Glomerular endothelial cell (primary cell): ENCODE measurements at places on chromosomes 7 and 10.

GRCh38 chr7:9091282-9091681 is 657.9 kb downstream of the NXPH1 start:
- DNase-seq, result no peak

- no peak for DNase-seq
These were observed 52.8 kb downstream of the CHST15 start for GRCh38 chr10:124040451-124041188.

DNA sequence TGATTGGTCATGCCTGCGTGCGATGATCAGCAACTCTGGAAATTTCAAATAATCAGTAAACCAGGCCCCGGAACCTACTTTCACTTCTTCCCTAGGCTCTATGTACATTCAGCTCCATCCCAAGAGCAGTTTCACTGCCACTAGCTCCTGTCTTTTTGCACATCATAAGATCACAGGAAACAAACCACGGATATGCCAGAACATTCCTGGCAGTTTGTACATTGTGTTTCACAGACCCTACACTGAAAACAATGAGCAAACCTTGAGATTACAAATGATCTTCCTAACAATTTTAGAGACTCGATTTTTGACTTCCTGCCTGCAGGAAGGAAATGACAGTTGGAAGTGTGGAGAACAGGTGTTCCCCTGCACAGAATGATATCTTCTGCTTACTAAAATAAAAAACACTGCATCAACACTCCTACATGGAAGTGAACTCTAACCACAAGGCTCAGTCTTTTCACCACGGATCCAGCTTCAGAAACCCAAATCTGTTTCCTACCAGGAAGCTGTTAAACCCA is 7.6 kb upstream of the TMEM236 start:
- DNase-seq, result peak; percentile 65

GRCh38 chr10:97743169-97743943 is 6.4 kb downstream of the ZFYVE27 start:
- no peak for DNase-seq

GRCh38 chr10:43124574-43125273 is 13.5 kb upstream of the CSGALNACT2 start:
- DNase-seq, result no peak

- no peak for DNase-seq
These were observed 82.0 kb downstream of the FGFR2 start for GRCh38 chr10:121516093-121516865.

- DNase-seq, result no peak
These were observed 126.4 kb upstream of the FZD1 start for GRCh38 chr7:91137788-91138368.

- DNase-seq, result no peak
These were observed 12.3 kb downstream of the ERCC6 start for GRCh38 chr10:49526619-49527018.

DNA sequence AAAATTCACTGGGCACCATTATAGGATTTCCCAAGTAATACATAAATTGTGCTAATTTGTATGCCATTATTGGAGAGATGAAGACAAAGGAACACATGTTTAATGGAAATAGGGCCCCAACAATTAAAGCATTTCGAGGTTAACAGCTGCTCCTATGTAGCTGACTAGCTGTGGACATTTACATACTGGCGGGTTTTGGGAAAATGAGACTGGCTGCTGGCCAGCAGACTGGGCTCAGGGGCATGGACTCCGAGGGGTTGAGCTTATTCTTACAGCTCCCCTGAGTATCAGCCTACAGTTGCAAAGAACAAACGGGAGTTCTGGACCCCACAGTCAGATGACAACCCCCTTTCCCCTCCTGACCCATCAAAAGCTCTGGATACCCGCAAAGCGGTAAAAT is 91.9 kb upstream of the MYO3A start:
- no peak for DNase-seq

GRCh38 chr7:81183326-81183725 is 264.5 kb upstream of the SEMA3C start:
- DNase-seq, result no peak

DNA sequence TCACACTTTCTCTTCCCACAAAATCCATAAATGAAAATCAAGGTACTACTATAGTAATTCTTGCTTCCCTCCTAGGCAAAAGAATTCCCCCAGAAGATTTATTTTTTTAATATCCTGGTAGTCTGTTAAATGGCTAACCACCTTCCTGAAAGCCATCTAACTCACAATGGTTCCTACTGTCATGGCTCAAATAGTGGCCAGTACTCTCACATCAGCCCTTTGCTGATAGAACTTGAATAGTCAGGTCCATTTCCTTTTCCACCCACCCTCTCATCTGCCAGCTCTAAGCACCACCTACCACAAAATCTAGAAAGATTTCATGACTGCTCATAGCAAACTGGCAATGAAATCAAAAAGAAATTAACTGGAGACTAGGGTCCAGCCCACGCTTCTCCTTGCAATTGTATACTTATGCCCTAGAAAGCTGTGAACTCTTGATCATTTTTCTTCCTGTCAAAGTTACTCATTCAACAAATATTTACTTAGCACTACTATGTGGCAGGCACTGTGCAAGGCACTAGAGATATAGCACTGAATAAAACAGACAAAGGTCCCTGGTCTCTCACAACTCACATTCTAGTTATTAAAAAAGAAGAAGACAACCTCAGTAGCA is 60.4 kb downstream of the ARMH3 start:
- no peak for DNase-seq

DNA sequence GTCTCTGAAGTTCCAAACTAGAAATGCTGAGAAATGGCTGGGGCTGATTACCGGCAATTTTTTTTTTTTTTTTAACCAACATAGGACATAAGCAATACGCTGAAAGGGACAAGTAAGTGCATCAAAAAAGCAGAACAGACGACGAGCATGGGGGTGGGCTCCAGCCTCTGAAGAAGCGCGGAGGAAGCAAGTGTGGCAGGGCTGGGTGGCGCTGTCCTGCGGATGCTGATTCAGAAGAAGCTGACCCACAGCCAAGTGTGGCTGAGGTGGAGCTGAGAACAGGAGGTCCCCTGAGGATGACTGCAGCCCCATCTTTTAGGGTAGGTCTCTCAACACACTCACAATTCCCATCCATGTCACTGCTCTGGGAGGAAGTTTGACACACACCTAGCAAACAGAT is 65.6 kb downstream of the CTBP2 start:
- DNase-seq, result no peak

DNA sequence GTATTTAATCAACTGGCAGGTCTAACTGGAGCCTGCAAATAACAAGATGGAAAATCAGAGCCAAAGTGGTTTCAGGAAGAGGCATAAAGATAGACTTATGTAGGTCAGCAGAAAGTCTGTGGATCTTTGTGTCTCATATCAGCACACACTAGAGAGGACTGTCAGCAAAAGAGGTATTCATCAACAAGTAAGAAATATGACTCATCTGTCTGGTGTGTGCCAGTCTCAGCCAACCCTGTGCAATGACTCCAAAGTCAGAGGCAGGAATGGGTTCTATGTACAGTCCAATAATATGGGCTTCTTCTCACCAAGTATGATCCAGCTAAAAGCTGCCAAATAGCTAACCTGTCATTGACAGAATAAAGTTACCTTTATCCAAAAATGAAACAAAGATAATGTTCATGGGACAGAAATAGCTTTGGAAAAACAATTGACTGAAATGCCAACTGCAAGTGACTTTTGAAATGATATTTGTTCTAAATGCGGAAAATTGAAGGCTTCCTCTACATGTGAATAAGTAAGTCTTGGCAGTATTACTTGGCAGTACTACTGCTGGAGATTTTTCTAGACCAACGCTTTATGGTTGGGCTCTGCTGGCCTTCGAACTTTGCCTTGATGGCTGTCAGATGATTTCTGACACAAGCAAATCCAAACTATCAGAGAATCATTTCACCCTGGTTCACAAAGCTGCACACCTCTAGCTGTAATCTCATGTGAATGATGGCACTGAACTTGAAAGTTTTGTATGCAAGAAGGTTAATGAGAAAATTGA is 272.3 kb upstream of the SEMA3C start:
- no peak for DNase-seq

DNA sequence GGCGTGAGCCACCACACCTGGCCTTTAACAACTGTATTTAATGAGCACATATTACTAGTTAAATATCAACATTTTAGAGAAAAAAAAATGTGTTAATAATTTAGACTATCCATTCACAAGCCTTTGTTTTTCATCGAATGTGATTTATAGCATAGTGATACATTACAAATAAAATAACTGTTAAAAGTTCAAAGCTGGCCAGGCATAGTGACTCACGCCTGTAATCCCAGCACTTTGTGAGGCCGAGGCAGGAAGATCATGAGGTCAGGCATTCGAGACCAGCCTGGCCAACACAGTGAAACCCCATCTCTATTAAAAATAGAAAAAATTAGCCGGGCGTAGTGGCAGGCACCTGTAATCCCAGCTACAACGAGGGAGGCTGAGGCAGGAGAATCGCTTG is 72.7 kb downstream of the HACD1 start:
- DNase-seq, result no peak

GRCh38 chr7:45893996-45894664 is 5.8 kb downstream of the IGFBP1 start:
- DNase-seq, result no peak

GRCh38 chr10:15223174-15223573 is 54.7 kb upstream of the NMT2 start:
- no peak for DNase-seq

DNA sequence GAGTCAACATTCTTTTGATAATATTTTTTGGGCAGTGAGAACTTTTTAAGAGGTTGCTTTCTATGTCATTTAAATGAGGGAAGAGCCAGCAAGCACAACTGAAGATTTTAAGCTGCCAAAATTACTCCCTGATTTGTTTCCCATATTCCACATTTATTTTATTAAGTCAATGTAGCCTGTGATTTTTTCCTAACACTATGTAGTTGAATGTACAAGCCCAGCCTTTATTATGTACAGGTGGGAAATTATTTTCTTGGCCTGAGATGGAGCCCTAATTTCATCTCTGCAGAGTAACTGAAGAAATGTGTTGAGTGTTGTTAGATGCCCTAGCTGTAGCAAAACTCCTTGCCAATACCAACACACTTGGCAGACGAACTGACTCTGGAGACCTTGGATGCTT is 83.1 kb upstream of the MINDY3 start:
- DNase-seq, result no peak

- DNase-seq, result no peak
These were observed 1.2 kb upstream of the ATP6V0E2 start for GRCh38 chr7:149872419-149873073.

GRCh38 chr7:28128608-28129007 is 52.0 kb downstream of the JAZF1 start:
- DNase-seq, result no peak

- DNase-seq, result no peak
These were observed 166.3 kb downstream of the PTPRN2 start for GRCh38 chr7:158421361-158421760.

DNA sequence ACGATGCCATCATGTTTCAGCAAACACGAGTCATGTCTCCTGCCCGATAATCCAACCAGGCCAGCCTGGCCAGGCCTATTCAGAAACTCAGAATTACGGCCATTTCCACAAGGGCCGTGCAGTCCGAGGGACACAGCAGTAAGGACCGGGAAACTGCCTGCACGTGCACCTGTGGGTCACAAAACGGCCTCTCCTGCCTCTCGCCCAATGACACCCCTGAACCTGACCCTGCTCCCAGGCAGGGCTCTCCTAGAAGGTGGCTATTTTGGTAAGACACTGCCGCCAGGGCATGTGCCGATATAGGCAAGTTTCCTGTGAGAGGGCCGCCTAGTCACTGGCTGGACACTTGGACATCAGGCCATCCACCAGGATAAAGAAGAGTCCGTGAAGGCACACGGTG is 196.7 kb downstream of the TCERG1L start:
- no peak for DNase-seq

DNA sequence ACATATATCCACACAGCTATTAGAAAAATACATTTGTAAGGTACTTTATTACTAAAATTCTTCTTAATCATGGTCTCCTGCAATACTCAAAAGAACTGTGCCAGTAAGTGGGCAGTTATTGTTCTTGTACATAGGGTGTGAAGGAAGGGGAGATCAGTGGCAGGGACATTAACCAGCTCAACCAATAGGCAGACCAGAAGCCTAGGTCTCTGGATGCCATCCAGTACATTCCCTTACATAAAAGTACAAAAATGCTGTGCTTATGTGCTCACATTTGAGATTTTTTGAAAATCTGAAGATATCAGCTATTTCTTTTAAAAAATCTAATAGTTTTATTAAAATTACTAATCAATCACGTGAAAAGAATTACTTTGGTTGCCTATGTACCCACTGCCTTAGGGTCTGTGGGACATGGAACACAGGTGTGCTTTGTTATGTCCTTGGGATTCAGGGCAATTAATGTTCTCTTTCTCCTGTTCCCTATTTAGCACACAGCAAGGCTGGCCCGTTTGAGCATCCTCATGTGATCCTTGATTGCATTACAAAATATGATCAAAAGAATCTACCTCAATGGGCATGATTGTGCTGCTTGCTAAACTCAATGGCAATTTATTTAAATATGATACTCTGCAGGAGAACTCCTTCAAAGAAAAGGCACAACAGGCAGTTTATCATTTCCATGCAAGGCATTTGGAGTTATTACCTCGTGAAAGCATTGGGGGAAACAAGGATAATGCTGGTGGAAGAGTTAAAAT is 22.7 kb downstream of the TWIST1 start:
- no peak for DNase-seq

DNA sequence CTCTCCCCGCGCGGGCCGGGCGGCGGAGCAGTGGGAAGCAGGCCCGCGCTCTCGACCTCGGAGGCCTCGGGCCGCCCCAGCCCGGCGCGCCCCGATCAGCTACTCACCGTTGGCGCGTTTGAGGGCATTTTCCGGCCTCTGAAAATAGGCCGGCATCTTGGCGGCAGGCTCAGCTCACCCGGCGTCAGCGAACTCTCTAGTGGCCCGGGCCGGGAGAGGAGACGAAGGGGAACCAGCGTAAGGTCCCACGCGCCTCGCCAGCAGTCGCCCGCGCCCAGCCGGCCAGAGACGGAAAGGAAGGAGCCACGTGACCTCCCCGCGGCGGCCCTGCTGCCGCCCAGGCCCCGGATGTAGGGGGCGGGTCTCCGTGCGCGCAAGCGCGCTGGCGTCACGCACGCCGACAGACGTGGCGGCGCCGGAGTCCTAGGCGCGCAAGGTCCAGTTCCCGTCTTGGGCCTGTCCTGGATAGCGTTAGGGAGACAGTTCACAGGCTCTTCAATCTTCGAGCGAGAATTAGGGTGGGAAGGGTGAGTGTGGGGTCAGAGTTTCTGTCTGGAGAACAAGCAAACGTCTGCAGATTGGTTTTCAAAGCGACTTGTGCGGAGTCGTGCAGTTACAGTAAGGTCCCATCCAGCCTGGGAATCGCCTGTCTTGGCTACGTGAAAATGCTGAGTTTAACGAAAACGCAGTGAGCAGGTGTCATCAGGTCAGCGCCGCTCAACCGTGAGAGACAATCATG is at the start of gene EIF3A:
Gene EIF3A, minus strand, starts transcription at position 297 of the 739 bp plus-strand sequence. Its CDS starts 141 bp downstream, at position 156.
- no peak for DNase-seq

GRCh38 chr7:137835486-137836112 is 11.2 kb downstream of the DGKI start:
- no peak for DNase-seq

- DNase-seq, result no peak
These were observed 131.3 kb downstream of the SH3PXD2A start for GRCh38 chr10:103724074-103724473.
